ENCODE measurements at places on chromosomes 11 and 22.

GRCh38 chr22:45994491-45995404, 17.8 kb upstream of the WNT7B start:
- H3K36me3 ChIP-seq: no peaks in the 10 kb centered on the region
- H3K27ac ChIP-seq: no peak overlapping the region
- DNase-seq: no peak
- H3K27me3 ChIP-seq: no peaks in the 10 kb centered on the region

GRCh38 chr22:46604306-46604690, 15.9 kb upstream of the GRAMD4 start:
- no peaks in the 10 kb centered on the region for H3K36me3 ChIP-seq
- H3K27ac ChIP-seq: peak overlapping the region; percentile 7
- H3K4me3 ChIP-seq: no peak overlapping the region
- no peaks in the 10 kb centered on the region for H3K27me3 ChIP-seq
- H3K4me1 ChIP-seq: no peaks in the 10 kb centered on the region
- no peak for DNase-seq

GRCh38 chr11:16898274-16898985, 115.8 kb downstream of the PLEKHA7 start:
- no peaks in the 10 kb centered on the region for H3K36me3 ChIP-seq
- H3K27ac ChIP-seq: no peak overlapping the region
- no peak overlapping the region for H3K4me3 ChIP-seq
- DNase-seq: no peak

GRCh38 chr11:65569973-65570918, at the start of gene ZNRD2:
ZNRD2 (plus strand) TSS chr11:65570477; CDS start chr11:65570492, 15 bp downstream.
- peaks cover 68% of the 10 kb centered on the region for H3K4me1 ChIP-seq
- H3K27ac ChIP-seq: peak within 1 kb of the TSS; percentile 93
- no peaks in the 10 kb centered on the region for H3K36me3 ChIP-seq
- H3K4me3 ChIP-seq: peak within 1 kb of the TSS; percentile 93
- no peaks in the 10 kb centered on the region for H3K27me3 ChIP-seq

Data from thoracic aorta (tissue), 2 donors.